GM20000 (cell line): ENCODE measurements at places on chromosomes 4 and X.

DNA sequence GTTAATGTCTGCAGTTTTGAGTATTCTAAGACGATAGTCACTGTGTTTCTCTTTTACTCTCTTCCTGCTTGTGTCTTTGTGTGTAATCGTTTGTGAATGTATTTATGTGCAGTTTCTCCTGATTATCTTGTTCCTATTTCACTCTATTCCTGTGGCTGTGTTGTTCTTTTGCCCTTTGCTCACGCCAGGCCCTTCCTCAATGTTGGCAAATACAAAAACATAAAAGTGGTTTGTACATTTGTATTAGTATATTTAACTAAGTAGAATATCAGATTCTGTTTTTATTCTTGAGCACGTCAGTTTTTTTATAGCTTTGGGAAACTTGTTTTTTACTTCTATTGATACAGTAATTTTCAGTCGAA is 107.6 kb upstream of the BMPR1B start:
- DNase-seq, result no peak

GRCh38 chrX:13936521-13937225 is 93.0 kb downstream of the GEMIN8 start:
- DNase-seq, result no peak

GRCh38 chrX:13014111-13015096 is 30.0 kb downstream of the FAM9C start:
- no peak for DNase-seq

DNA sequence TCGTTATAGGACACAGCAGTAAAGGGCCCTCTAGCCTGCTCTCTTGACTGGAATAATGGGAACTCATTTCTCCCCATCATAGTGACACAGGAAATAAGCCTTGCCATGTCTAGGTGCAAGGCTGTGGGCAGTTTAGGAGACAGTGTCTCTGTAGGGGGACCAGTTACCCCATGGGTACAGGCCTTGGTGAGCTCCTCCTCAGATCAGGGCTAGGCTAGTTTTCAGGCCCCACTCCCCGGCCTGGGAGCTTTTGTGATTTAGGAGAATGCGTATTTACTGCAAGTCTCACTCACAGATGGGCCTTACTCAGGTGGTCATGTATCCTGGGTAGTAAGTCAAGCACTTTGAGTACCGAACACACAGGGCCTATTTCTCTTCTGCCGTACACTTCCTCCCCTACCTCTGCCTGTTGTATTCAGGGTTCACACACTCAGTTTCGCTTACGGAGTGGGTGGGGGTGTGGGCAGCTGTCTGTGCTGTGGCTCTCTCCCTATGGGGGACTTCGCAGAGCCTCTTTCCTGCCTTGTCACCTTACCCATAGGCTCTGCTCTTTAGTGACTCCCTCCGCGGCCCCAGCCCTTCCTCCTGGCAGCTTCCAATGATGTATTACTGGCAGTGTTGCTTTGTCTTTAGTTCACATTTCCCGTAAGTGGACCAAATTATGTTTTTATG is 34.2 kb downstream of the FAM193A start:
- DNase-seq, result peak; percentile 75

DNA sequence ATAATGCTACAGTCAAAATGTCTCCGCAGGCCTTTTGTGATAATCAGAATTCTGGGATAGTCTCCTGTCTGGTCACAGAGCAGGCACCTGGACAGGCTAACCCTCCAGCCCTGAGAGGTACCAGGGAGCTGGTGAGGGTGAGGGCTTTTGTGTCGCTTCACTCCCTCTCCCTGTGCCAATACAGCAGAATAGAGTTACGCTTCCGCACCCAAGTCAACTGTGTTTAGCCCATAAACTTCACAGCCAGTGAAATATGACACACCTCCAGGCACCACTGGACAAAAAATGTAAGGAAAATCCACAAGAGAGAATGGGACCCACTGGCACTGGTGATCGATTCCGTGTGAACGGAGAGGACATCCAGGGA is 1.3 kb downstream of the GAK start:
- no peak for DNase-seq
